ENCODE measurements at places on chromosomes 6 and 20.
A peak's percentile ranks its signal among the peaks of the same experiment; 100 is the strongest.

- DNase-seq: no peak
Measured at GRCh38 chr6:158165919-158166416, 2.1 kb downstream of the SERAC1 start.

DNA sequence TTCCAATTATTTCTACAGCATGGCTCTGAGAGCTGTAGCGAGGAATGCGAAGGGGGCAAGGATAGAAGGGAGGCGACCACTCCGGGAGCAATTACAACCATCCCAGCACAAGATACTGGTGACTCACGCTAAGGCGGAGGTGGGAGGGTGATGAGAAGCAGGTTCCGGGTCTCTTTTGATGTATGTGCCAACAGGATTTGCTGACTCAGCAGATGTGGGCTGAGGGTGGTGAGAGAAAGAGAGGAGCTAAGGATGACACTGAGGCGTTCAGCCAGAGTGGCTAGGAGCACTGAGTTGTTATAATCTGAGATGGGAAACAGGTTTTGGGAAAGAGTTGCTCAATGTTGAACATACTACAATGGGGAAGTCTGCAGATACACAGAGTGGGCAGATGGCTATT, 9.3 kb upstream of the TXNDC5 start:
- DNase-seq: no peak

GRCh38 chr6:121666814-121667213, 231.4 kb downstream of the GJA1 start:
- no peak for DNase-seq

DNA sequence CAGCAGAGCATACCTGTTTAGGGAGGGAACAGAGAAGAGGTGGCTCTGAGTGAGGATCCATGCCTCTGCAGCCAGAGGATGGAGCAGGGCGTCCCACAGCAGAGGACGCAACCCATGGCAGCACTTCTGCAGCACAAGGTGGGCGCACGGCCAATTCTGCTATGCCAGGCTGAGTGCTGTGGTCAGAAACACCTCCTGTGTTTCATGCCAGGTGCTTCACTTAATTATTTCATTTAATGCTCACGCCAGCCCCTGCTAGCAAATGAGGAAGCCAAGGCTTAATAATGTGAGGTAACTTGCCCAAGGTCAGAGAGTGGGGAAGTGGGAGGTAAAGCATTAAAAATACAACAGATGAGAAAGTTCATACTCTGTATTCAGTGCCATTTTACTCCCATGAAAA, 68.5 kb upstream of the PTGIS start:
- DNase-seq: no peak

GRCh38 chr6:149896491-149896890, 1.4 kb downstream of the RAET1E start:
- DNase-seq: peak; percentile 25

GRCh38 chr6:160177220-160177619, 55.6 kb downstream of the SLC22A1 start:
- DNase-seq: no peak

DNA sequence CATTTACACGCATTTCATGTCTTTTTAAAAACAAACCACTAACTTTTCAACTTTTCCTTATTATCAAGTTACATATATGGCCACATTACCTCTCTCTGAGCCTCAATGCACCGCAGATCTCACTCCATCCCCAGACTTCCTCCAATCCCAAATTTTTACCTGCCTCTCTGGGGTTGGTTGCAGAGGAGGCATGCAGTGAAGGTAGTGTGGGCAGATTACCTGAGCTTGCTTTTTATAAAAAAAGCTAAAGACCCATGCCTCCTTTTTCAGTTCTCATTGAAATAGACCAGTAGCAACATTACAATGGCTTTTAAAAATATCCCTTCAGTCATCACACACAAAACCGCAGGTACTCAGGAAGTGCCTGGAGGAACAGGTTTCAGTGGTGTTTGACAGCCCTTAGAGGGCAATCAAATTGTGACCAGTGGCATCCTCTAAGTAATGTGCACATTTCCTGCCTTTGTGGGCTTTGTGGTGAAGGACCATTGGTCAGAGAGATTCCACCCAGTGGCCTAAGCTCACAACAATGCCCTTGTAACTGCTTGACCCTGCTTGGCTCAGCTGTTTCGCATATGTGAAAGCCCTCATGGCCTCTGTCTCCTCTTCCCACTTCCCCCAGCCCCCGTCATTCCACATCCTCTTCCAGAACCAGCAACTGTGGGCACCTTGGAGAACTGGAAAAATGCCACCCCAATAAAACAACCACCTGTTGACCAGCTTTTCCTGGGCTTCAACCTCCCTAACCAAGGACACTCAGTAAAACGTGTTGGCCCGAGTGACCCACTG, 30.2 kb upstream of the IL17A start:
- peak; percentile 48 for DNase-seq

DNA sequence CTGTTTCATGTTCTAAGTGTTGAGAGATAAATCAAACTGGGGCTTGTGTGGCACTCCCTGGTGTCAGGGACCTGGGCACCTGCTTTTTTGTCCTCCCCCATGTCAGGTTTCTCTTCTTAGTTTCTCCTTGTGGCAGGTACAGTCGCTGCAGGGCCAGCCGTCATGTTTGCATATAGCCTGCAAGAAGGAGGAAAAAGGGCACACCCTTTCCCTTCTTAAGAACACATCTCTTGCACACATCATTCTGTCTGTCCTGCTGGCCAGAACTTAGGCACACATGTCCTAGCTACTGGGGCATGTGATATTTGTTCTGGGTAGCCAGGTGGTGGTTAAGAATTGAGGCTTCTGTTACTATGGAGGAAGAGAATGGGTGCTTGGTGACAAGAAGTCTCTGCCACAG, 27.9 kb downstream of the CDC5L start:
- DNase-seq: peak; percentile 3

DNA sequence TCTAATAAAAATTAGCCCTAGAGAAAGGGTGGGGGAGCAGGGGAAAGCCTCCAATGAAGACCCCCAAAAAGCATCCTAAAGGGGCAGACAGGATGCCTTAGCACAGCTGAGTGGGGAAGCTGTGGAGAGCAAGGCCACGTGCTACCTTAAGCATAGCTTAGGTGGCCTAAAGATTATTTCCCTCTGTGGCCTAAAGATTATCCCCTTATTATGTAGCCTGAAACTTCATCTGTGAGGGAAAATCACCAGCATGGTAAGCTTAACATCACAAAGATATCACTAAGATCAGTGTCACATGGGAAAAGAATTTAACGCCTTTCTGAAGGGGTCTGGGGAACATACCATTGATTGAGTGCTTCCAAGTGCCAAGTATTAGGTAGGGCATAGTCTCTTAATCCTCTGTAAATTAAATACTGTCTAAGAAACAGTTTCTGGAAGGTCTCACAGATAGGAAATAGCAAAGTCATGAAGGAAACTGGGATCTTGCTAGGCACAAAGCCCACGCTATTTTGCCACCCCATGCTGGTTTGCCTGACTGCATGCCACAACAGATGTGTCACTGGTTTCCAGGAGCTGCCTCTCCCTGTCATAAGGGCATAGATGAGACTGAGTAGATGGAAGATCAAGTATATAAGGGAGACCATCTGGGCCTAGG, 170.0 kb downstream of the HACE1 start:
- DNase-seq: no peak

DNA sequence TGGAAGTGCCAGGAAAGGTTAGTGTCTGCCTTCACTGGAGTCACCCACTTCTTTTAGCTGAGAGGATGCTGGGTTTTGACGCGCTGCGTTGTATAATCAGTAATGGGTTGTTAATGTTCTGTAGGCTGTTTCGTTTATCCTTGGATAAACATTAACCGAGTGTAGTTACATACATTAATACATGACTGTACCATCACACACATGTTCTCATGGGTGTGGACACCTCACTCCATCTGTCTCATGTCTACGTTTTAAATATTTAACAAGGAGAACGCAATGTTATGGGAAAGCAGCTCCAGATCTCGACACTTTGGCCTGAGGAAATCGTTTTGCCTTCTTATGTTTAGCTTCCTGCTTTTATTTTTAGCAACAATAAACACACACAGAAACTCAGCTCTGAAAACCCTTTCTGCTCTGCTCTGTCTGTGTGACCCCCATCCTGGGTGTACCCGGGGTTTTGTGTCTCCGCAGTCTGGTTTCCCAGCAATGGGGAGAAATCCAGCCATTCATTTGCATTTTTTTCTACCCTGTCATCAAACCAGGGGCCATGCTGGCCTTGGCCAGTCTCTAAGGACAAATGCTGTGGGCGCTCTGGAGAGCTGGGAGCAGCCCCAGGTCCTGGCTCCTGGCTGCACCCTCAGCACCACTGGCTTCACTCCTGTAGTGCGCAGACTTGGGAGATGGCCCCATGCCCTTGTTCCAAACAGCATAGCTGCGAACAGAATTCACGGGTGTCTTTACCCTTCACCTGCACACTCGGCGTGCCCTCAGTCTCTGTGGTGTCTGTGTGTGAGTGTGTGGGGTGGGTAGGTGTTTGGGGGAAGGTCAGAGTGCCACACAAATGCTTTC, 110.8 kb downstream of the ERMARD start:
- DNase-seq: no peak

DNA sequence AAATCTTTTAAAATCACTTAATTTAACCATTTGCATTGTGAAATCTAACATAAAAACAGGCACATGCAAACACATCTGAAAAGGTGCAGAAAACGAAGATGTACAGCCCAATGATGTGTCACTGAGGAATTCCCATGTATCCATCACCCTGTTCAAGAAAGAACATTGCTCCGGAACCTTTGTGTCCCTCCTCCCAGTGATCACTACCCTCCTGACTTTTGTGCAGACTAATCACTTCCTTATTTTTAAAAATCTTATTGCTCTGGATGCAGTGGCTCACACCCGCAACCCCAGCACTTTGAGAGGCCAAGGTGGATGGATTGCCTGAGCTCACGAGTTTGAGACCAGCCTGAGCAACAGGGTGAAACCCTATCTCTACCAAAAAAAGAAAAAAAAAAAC, 14.6 kb downstream of the GINS1 start:
- DNase-seq: no peak

- no peak for DNase-seq
Measured at GRCh38 chr20:32208499-32209154, 947 bp downstream of the POFUT1 start.
